Hematopoietic multipotent progenitor cell treated with erythropoietin and hydrocortisone succinate and interleukin-3 and kit ligand, for 17 days (in vitro differentiated cells): ENCODE measurements at places on chromosomes 5 and 9.

GRCh38 chr5:76471987-76472334, 68.9 kb downstream of the IQGAP2 start:
- DNase-seq = no peak

- DNase-seq = no peak
Observed at GRCh38 chr9:16771356-16771755, 99.1 kb downstream of the BNC2 start.

DNA sequence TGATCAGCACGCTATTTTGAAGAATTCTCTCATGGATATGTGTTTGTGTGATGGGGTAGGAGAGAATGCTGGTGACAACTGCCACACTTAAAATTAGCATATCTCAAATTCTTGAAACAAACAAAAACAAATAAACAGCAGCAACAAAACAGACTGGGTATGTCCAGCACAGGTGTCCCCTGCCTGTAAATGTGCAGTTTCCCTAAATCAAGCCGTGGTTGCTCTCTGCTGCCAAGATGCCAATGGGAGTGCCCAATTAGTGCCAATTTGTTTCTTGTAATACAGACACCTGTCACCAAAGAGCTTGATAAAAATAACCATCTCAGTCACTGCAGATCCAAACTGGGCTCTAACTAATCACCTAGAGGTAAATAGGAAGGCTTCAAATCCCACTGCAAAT, 144.2 kb upstream of the SMARCA2 start:
- DNase-seq = no peak

- DNase-seq = no peak
Observed at GRCh38 chr5:167587772-167588437, 703.5 kb upstream of the WWC1 start.

- no peak for DNase-seq
Observed at GRCh38 chr5:145811834-145812625, 23.1 kb downstream of the PRELID2 start.

- DNase-seq = no peak
Observed at GRCh38 chr5:146344155-146345118, 5.8 kb downstream of the POU4F3 start.

DNA sequence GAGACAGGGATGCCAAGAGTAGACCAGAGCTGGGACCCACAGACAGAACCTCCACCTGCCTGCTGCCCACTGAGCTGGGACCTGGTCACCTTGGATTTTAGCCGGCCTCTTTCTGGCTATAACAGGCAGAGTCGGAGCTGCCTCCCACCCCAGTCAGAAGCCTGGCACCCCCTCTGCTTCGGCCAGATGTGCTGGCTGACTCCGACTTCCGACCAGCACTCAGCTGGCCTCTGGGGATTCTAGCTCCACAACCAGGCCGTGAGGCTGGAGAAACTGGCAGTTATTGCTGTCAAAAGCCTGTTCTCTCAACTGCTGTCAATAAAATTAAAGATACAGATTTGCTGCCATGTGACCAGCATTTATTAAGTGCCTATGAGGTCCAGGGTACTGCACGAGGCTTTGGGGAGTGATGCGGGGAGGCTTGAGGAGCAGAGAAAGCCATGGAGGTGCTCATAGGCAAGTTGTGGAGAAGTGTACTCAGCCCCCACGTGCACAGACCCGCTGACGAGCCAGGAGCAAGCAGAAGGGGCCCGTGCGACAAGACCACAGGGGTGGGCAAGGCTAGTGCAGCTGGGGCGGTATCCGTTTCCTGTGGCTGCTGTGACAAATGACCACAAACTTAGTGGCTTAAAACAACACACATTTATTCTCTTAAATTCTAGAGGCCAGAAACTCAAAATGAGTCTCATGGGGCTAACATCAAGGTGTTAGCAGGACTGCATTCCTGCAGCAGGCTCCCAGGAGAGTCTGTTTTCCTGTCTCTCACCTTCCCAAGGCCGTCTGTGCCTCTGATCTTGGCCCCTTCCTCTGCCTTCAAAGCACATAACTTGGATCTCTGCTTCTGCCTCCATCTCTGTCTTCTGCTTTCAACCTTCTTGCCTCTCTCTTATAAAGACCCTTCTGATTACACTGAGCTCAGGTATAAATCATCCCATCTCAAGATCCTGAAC, 13.1 kb downstream of the GFI1B start:
- no peak for DNase-seq
